ENCODE measurements at places on chromosomes 4 and X.
A peak's percentile ranks its signal among the peaks of the same experiment; 100 is the strongest.

GRCh38 chrX:7996414-7996813 is 69.2 kb upstream of the PNPLA4 start:
- DNase-seq: peak; percentile 16

GRCh38 chr4:10075953-10076391 is 40.6 kb downstream of the WDR1 start:
- no peak for DNase-seq

GRCh38 chrX:14872355-14872754 is 514 bp downstream of the FANCB start:
- no peak for DNase-seq

GRCh38 chrX:39772057-39772832 is 325.5 kb downstream of the BCOR start:
- DNase-seq: peak; percentile 51

DNA sequence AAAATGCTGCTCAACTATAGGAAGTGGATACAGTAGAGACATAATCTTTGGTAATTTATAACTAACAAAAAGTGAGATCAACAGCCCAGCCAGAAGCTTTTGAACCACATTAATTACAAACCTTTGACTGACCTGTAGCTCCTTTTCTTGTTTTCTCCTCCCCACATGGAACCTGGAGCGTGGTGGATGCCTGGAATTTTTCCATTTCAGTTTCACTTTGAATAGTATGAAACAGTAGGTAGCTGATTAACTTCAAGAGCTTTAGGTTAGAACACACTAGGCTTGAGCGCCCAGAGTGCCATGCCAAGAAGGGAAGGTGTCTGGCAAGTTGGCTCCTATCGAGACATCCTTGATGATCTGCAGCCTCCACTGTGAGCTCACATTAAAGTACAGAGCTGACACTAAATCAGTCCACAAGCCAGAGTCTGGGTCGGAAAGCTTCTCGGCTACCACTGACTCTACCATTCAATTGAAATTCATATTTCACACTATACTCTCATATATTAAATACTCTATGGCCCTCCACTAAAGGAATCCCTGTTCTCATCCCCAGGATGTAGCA is 143.4 kb downstream of the GLRA2 start:
- no peak for DNase-seq

- DNase-seq: no peak
Observed at GRCh38 chrX:67587946-67588624, 44.3 kb downstream of the AR start.

GRCh38 chr4:145347684-145348083 is 134.0 kb upstream of the SMAD1 start:
- no peak for DNase-seq

DNA sequence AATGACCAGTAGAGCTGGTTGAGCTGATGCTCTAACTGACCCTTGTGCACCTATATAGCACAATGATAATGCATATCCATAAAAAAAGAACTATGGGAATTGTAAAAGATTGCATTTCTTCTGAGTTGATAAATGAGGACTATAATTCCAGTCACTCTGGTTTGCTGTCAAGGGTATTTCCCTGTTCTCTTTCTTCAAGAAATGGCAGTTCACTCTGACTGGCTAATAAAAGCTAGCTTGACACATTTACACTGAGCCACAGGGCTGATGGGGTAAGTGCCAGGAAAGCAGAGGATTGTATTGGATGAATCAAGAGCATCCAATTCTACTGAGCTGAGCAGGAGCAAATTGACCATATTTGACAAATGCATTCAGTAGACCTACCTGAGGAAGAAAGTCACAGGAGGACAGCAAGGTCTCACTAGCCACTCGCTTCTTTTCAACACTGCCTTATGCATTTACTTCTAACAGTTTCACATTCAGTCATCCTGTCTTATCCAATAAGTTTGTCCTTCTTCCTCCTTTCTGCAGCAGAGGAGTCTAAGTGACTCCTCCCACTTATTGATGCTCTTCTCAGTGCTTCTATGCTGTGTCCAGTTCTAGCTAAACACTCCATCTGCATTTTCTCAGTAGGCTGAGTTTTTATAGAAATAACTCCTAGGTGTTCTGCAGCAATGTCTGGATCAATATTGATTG is 43.0 kb downstream of the RBMX2 start:
- DNase-seq: no peak

DNA sequence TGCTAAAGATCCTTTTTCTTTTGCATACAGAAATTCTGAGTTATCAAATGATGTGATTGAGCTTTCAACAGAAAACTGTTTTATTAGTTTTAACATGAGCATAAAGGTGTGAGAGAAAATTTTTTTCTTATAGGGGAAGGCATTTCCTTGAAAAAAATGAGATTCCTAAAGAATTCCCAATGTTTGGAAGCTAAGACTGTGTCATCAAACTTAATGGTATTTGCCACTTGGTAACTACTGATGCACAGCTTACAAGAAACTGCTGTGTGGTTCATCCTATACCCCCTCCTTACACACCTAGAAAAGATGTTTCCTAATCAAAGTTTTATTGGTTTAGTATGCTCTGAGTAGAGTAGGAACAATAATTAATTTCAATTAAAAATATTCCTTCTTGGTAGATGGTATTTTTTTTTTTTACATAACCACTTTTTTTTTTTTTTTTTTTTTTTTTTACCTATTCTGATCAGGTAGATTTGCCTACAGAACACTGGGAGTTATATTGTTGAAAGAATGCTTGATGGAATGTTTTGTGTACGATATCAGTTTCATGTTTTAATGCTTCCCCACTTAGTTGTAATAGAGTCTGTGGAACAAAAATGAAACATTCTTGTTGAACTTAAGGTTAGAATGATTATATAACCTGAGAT is 6.0 kb downstream of the PTPN13 start:
- DNase-seq: no peak

DNA sequence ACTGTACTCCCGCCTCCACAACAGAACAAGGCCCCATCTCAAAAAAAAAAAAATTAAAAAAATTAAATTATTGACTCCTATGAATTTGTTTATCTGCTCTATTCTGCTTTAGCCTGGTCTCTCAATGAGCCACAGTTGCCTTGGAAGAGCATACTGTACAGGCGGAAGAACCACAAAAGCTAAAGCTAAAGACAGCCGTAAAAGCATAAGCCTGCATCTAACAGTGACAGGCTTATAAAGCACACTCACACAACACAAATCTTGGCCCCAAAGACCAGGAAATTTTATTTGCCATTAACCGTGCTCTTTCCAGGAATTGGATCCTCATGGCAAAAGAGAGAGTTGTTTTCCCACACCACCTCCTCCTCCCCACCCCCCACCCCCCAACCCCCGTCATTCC is 53.5 kb upstream of the KLF3 start:
- no peak for DNase-seq

- DNase-seq: no peak
Observed at GRCh38 chr4:173121076-173121561, 47.5 kb upstream of the GALNT7 start.

- DNase-seq: no peak
Observed at GRCh38 chr4:174156239-174156826, 127.1 kb downstream of the FBXO8 start.

GRCh38 chr4:112073181-112073580 is 72.1 kb upstream of the FAM241A start:
- DNase-seq: no peak

GRCh38 chrX:1242891-1243402 is 25.7 kb upstream of the CSF2RA start:
- DNase-seq: peak; percentile 33

DNA sequence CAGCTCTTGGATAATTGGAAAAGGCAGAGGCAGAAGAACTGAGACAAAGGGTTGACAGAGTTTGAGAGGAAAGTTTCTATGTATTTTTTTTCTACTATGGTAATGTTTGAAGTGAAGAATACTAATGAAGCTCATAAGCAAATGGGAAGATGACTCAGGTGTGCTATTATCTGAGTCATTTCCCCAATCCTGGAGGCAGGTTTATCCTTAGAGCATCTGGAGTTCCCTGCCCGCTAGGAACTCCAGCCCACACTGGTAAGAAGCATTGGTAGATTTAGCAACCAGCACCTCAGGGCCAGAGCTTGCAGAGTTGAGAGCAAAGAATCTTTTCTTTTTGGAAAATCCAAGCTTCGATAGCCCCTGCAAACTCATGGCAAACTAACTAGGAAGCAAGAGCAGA is 55.2 kb downstream of the DOCK11 start:
- DNase-seq: no peak

DNA sequence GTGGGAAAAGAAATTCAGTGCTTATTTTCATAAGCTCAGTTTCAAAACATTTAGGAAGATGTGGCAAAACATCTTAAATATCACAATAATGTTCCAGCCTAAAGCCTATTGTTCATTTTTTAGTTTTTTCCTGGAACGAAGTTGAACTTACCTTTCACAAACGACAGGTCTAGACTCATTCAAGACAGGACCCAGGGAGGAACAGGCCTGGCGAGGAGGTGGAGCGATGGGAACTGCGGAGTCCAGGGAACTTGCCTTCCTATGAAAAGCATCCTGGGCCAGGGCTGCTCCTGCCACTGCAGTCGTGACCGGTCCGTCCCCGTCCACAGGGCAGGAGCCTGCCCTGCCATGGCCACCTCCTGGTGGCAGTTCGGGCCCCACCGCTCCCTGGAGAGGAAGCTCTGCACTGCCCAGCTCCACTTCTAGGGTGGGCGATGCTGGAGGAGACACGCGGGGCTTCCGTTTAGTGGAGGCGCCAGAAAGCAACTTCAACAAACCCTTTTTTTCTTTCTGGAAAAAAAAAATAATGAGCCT is 96.7 kb upstream of the CBR4 start:
- DNase-seq: no peak

DNA sequence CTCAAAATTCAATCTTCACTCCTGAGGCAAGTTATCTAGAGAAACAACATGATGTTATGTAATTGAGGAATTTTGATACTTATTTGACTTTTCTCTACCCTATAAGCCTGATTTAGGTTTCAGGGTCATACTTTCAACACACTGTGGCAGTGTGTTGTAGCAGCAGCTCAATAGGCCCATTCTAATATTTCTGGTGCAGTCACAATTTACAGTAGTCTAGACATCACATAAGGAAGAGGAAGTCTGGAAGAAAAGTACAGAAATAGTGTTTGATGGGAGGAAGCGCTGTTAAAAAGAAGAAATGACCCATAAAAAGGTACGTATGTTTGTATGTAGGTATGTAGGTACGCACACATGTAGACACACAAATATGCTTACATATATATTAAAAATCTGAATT is 194.3 kb downstream of the ARHGAP24 start:
- DNase-seq: no peak

GRCh38 chr4:71765821-71766383 is 18.0 kb downstream of the GC start:
- DNase-seq: no peak

GRCh38 chr4:131450572-131451209 is 1698.4 kb upstream of the PCDH10 start:
- no peak for DNase-seq

DNA sequence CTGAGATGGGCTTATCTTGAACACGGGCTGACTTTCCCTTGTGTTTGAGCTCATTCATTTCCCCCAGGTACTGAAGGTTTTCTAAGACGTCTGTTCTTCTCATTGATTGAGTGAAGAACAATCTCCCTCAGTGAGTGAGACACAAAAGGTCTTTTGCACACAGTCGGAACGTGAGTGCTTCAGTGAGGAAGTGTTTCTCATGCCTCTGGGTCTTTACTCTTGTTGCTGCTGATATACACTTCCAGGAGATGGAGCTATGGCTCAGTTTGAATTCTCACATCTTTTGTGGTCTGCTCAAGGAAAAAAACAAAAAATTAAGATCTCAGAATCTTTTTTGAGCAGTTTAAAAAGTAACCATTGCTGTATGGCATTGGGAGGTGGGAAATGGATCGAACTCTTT is 981.9 kb upstream of the TENM3 start:
- no peak for DNase-seq

GRCh38 chr4:124931050-124931449 is 218.5 kb upstream of the ANKRD50 start:
- DNase-seq: no peak

- DNase-seq: no peak
Observed at GRCh38 chr4:52604215-52604614, 54.9 kb downstream of the USP46 start.

DNA sequence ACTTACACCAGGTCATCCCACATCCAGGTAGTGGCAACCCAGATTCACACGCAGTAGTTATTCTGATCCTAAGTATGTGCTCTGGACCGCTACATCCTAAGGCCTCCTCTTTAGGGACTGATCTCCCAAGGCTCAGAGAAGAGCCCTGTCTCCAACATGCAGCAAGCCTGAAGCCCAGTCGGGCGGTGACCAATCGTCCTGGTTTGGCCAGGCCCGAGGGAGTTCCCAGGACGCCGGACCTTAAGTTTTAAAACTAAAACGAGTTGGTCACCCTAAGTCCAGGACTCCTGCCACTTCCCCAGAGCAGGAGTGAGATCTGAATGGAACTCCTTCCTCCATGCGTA is 385 bp downstream of the LYAR start:
- no peak for DNase-seq

DNA sequence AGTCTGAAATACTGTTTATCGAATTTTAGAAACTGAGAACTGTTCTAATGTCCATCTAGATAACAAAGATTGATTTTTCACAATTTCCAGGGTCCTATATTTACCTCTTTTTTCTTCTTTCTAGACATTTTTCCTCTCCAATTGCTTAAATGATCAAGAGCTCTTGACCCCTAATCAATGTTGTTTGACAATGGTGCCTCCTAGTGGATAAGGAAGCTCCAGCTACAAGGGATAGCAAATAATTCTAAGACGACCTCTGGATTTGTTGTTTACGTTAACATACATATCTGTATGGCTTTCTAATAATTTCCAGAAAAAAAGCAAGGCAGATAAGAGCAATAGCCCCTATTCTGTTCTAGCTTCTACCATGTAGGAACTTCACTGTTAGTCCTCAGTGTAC is 35.8 kb downstream of the GPR82 start:
- no peak for DNase-seq

DNA sequence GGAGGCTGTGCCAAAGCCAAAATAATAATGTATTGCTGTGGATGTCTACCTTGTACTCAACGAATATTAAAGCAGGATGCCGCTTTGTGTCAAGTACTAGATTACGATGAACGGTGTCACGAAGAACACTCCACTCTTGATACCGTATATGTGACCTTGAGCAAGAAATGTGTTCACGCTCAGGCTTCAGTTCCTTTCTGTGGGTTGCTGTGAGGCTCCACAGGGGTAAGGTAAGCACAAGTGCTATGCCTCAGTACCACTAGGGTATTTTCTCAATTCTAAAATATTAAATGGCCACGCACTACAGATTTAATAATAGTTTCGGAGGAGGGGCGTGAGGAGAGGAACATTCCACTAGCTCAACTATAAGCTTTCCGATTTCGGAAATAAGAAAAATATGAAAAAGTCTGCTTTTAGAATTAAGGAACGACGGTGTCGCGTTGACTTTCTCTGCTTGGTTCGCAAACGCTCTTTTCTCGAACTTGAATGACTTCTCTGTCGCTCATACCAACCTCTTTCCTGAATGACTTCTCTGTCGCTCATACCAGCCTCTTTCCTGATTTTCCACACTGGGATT is 607 bp upstream of the SCOC start:
- peak; percentile 36 for DNase-seq

GRCh38 chr4:166421556-166422156 is 548.6 kb downstream of the TLL1 start:
- no peak for DNase-seq
